ENCODE measurements at places on chromosomes 12 and 14. TPM values are rescaled to one million over a fixed set of nuclear protein-coding genes. Genes with fewer than 3 reads are reported as not detected.

GRCh38 chr12:104482113-104482512 lies 25.4 kb downstream of the CHST11 start:
- no peaks in the 10 kb centered on the region for H3K36me3 ChIP-seq
- no peak overlapping the region for H3K27ac ChIP-seq
- no peaks in the 10 kb centered on the region for H3K27me3 ChIP-seq

- no peak overlapping the region for H3K4me3 ChIP-seq
- H3K4me1 ChIP-seq = no peaks in the 10 kb centered on the region
- H3K27ac ChIP-seq = no peak overlapping the region
- peaks cover 9% of the 10 kb centered on the region for H3K27me3 ChIP-seq
Observed at GRCh38 chr12:131682510-131682895, 28.4 kb upstream of the SFSWAP start.

- peak overlapping the region; percentile 44 for H3K4me3 ChIP-seq
- no peaks in the 10 kb centered on the region for H3K27me3 ChIP-seq
- H3K4me1 ChIP-seq = peaks cover 87% of the 10 kb centered on the region
- no peaks in the 10 kb centered on the region for H3K36me3 ChIP-seq
Observed at GRCh38 chr12:124684496-124684895, 117.1 kb upstream of the NCOR2 start.

DNA sequence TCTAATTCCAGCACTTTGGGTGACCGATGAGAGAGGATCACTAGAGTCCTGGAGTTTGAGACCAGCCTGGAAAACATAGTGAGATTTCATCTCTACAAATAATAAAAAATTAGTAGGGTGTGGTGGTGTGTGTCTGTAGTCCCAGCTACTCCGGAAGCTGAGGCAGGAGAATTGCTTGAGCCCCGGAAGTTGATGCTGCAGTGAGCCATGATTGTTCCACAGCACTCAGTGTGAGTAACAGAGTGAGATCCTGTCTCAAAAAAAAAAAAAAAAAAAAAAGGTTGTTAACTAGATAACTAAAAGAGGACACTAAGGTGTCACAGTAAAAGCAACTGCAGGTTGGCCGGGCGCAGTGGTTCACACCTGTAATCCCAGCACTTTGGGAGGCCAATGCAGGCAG lies 121.3 kb upstream of the MAX start:
- no peak overlapping the region for H3K4me3 ChIP-seq
- no peaks in the 10 kb centered on the region for H3K27me3 ChIP-seq
- H3K4me1 ChIP-seq = no peaks in the 10 kb centered on the region
- no peak overlapping the region for H3K27ac ChIP-seq

- H3K27me3 ChIP-seq = peaks cover 5% of the 10 kb centered on the region
- H3K36me3 ChIP-seq = no peaks in the 10 kb centered on the region
- peaks cover 6% of the 10 kb centered on the region for H3K4me1 ChIP-seq
- H3K4me3 ChIP-seq = no peak overlapping the region
Observed at GRCh38 chr14:54225457-54226060, 171.2 kb upstream of the CDKN3 start.

- no peak overlapping the region for H3K4me3 ChIP-seq
- H3K36me3 ChIP-seq = no peaks in the 10 kb centered on the region
- no peak overlapping the region for H3K27ac ChIP-seq
- H3K4me1 ChIP-seq = no peaks in the 10 kb centered on the region
Observed at GRCh38 chr12:44526655-44527182, 349.4 kb downstream of the NELL2 start.

- H3K27ac ChIP-seq = peak overlapping the region; percentile 67
- no peak overlapping the region for H3K4me3 ChIP-seq
- no peaks in the 10 kb centered on the region for H3K27me3 ChIP-seq
- DNase-seq = peak; percentile 95
Observed at GRCh38 chr12:104671409-104672095, 214.8 kb downstream of the CHST11 start.

DNA sequence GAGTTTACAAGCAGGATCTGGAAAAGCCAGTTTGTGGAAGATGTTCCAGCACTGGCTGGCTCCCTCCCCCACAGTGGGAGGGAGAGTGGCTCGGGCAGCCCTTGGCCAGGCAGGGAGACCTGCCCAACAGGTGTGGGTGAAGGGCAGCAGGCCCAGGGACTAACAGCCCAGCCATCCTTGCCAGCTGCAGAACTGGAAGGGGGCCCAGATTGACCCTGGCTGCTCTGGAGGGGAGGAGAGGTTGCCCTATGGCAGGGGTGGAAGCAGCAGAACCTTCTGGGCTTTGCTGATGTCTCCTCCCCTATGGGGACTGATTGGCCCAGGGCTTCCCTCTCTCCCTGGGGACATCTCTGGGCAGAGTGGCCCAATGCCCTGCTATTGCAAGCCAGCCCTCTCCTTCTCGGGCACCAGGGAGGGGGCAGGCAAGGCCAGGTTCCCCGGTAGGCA lies 20.5 kb downstream of the IRF2BPL start:
- no peak for DNase-seq
- H3K36me3 ChIP-seq = no peaks in the 10 kb centered on the region

- H3K4me3 ChIP-seq = no peak overlapping the region
- H3K27ac ChIP-seq = peak overlapping the region; percentile 37
- no peak for DNase-seq
- peaks cover 20% of the 10 kb centered on the region for H3K4me1 ChIP-seq
- H3K27me3 ChIP-seq = no peaks in the 10 kb centered on the region
Observed at GRCh38 chr12:62785941-62786559, 148.9 kb downstream of the PPM1H start.

- H3K27ac ChIP-seq = no peak overlapping the region
- DNase-seq = no peak
- H3K36me3 ChIP-seq = no peaks in the 10 kb centered on the region
- no peak overlapping the region for H3K4me3 ChIP-seq
- H3K4me1 ChIP-seq = no peaks in the 10 kb centered on the region
Observed at GRCh38 chr14:57345106-57345505, 45.3 kb upstream of the NAA30 start.

STON2 gene
- total RNA-seq = 7.6 TPM

TAS2R42 gene
- not detected for total RNA-seq

AICDA gene
- total RNA-seq = not detected

COX14 gene
- total RNA-seq = 105 TPM

RIN3 gene
- 10.6 TPM for total RNA-seq

Data from esophagus muscularis mucosa (tissue), 4 donors.